ENCODE measurements at places on chromosomes 13 and 19. TPM values are rescaled to one million over a fixed set of nuclear protein-coding genes. Genes with fewer than 3 reads are reported as not detected.

DNA sequence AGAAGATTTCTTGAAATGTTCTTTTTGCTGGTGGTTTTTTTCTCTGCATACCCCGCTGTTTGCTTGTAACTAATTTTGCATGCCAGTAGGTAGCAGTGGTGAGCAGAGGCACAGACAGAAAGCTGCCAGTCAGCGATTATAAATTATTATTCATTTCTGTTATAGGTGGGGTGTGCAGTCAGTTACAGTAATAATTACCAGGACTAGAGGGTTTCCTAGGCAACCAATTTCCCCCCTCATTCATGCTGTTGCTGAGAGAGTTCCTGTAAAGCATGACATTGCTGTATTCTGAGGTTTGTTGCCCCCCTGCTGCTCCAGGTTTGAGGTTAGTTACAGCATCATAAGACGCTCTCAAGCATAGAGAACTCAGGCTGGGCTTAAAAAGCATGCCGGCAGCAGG is 104.5 kb downstream of the URI1 start:
- peak; percentile 73 for DNase-seq

DNA sequence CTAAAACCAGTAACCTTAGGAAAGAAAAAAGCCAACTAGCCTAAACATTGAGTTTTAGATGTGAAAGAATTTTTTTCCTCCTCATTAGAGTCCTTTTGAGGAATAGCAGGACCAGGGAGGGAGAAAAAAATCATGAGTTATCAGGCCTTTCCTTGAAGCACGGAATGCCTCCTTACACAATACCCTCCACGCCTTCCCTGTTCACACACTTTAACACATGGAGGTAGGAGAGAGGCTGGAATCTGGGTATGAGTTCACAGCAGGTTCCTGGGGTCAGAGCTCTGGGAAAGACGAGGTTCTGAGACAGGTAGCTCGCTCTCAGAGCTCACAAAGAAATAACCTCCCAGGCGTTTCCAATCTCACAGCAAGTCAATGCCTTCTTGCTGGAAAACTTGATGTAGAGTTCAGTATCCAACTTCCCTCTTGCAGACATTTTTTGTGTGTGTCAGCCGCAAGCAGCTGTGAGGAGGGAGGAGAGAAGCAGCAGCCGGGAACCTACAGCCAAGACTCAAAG is 716 bp downstream of the ZNF573 start:
- DNase-seq = no peak

- no peak for DNase-seq
Measured at GRCh38 chr13:34038541-34039068, 220.7 kb downstream of the RFC3 start.

- DNase-seq = peak; percentile 42
Measured at GRCh38 chr13:70043685-70044084, 63.9 kb upstream of the ATXN8OS start.

SIX5 gene
- total RNA-seq = 7.9 TPM

CCNA1 gene
- total RNA-seq = 0.13 TPM

DNA sequence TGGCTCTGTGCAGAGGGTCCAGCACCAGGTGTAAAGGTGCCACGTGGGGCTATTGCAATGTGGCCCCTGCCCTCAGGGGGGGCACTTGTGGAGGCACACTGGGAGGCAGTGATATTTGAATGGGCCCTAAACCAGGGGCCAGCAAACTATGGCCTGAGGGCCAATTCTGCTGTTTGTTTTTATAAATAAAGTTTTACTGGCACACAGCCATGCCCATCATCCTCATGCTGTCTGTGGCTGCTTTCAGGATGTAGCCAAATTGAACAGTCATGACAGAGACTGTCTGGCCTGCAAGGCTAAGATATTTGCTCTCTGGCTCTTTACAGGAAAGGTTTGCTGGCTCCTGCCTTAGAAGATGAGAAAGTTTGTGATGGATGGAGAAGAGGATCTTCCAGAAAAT is 33.9 kb upstream of the RANBP3 start:
- no peak for DNase-seq

DNA sequence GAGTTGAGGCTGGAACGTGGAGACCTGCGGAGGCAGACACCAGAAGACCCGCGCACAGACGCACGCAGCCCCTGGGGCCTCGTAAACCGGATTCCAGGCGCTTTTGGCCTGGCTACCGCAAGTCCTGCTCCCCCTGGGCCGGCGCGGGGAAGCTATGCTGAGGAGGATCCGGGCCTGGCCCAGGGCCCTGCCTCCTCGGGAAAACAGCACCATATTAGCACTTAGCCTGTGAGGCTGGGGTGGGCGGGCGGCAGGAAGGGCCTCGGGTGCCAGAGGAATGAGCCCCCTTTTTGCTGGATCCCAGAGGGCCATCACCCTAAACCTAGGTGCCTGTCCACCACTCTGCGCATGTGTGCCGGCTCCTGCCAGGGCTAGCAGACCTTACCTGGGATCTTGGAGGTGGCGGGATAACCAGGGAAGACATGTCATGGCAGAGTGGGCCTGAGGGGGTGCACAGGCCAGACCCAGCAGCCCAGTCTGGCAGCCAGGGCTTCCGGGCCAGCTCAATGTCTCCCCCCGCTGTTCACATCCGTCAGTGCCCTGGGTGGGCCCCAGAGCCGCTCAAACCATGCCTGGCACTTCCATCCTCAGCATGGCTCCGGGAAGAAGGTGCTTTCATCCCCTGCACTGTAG is 7.3 kb downstream of the ELOF1 start:
- peak; percentile 24 for DNase-seq

DNA sequence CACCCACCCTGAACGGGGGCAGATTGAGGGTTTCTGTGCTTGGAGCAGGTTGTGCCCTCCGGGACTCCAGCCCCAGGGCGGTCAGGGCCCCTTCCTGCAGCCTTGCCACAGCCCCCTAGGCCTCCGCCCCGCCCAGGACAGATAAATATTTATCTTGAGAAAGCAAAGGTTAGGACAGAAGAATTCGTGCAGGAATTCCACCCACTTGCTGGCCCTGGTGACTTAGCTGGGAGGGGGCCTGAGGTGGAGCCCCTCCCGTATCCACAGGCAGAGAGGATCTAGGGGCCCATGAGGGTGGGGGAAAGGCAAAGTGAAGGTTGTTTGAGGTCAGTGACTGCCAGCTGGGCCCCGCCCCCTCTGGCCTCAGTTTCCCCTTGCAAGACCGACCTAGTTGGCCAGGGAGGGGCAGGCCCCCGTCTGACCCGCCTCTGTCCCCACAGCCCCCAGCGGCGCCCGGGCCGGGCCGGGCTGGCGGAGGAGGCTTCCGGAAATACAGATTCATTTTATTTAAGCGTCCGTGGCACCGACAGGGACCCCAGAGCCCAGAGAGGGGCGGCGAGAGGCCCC is 5.2 kb downstream of the MIDN start:
- DNase-seq = no peak

DNA sequence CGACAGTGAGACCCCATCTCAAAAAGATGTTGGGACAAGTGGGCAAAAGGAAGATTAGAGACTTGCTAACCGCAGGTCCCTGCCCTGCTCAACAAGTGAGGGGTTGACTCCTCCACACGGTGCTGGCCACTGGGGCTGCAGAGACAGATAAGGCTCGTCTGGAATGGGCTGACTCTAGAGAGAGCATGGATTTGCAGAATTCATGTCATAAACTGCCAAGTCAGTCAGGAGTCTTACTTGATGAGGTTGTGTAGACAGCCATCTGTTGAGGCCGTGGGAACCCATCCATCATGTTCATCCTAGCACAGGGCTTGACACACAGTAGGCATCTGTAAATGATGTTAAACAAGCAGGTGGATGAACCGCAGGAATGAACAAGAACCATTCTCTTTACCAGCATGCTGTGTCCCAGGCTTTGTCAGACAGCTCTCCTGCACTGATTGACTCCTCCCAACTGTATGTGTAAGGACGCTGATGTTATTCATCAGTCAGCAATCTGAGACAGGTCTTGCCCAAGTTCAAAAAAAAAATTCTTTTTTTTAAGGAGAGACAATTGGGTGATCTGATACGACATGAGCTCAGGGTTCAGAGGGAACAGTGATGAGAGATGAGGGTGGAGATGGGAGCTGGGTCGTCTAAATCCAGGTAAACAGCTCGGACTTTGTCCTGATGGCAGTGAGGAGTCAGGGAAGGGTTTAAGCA is 8.8 kb downstream of the PAF1 start:
- DNase-seq = no peak

GRCh38 chr13:108113407-108113806 is 101.9 kb downstream of the LIG4 start:
- DNase-seq = no peak

DNA sequence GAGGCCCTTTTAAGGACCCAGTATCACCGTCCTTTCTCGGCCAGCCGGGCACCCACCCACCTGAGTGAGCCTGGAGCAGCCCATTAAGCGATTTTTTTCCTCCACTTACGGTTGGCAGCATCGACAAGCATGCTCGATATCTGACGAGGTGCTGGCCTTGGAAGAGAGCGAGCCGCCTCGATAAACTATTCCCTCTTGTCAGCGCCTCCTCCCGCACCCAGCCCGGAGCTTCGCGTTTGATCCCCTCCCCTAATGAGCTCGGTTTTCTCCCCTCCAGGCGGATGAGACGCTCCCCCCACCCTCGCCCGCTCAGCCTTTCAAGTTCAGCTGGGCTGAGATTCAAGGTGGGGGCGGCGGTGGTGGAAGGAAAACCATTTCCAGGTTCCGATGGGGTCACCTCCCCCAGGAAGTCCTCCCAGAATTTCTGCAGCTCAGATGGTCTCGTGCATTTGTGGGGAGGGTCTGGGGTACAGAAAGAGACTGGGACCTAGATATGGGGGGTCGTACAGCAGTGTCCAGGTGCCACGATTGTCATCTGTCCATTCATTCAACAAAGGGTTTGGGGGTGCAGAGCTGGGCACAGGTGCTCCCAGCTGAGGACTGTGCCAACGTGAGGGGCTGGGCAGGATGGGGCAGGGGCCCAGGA is 18.9 kb upstream of the ONECUT3 start:
- DNase-seq = no peak

DNA sequence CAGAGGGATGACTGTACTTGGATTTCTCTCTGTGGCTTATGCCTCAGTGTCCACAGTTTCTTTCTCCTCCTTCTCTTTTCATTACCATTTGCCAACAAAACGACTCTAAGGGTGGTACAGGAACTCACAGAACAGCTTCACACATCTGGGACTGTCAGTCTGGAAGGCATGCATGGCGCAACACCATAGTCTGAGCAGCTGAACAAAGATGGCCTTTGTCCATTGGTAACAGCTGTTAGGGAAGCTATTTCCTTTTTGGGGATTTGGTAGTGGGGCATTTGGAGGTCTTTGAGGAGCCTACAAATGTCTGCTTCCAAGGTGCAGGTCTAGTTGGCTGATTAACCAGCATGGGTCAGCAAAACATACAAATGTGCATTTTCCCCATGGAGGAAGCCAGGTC is 81.4 kb upstream of the PCDH8 start:
- DNase-seq = peak; percentile 56

GRCh38 chr13:41488124-41488523 is 30.8 kb downstream of the RGCC start:
- no peak for DNase-seq

- DNase-seq = no peak
Measured at GRCh38 chr13:32657309-32657708, 71.1 kb downstream of the PDS5B start.

LIPE gene
- total RNA-seq = not detected

DNA sequence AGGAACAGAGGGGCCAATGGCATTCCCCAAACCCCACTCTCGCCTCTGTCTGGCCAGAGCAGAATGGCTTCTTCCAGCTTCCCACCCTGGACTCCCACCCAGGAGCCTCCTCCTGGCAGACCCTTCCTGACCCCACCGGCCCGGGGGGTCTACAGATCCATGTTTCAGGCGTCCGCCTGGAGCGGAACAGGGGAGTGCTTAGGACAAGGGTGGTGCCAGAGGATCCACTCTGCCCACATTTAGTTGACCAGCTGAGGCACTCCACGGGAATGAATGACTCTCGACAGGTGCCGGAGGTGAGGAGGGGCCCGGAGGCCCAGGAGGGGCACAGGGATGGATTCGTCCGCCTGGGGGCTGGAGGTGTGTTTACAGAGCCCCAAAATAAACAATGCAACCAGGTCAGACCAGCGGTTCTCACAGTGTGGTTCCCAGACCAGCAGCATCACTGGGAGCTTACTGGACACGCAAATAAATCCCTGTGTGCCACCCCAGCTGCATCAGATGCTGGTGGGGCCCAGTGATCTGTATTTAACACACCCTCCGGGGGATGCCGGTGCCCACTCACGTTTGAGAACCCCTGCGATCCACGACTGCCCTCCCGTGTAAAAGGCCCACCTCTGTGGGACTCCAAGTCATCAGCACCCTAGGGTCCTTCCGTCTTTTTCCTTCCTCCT is 15.1 kb upstream of the NCCRP1 start:
- no peak for DNase-seq

DNA sequence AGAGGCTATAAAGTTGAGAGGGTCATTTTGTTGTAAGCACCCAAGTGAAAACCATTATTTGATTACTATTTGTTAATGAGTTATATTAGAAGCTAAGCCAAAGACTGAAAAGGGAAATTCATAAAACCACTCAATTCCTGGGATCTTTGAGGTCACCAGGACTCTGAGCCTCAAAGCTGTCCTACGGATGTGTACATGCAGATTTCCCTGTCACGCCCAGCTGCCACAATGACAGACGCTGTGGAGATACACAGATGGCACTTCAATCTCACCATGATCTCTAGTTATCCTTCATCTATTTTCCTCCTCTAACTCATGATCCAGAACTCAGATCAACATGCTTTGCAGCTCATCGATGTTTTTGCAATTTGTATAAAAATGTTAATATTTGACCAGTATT is 403.5 kb upstream of the MIR17HG start:
- no peak for DNase-seq

DNA sequence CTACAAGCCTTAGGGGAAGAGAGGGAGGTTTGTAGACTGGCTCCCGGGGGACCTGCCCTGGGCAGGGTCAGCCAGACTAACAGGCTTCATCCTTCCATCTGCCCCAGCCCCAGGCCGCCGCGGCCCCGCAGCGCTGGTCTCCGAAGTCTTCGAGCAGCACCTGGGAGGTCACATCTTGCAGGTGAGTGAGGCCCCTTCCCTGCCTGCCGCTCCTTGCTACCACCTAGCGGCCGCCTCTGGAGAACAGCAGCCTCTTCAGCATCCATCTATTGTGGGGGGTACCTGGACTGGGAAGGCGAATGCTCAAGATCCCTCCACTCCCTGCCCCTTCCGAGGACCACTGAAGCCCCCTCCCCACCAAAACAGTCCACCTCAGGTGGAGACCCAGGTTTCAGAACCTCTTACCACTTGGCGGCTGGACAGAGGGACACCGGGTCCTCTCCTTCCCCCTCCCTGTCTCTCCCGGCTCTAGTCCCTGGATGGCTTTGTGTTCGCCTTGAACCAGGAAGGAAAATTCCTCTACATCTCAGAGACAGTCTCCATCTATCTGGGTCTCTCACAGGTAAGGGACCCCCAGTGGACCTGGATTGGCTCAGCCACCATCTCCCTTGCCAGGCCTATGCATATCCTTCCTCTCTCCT is 12.7 kb downstream of the NPAS1 start:
- DNase-seq = peak; percentile 44

OR10H1 gene
- total RNA-seq = not detected

ZIC5 gene
- 2.7 TPM for total RNA-seq

DNA sequence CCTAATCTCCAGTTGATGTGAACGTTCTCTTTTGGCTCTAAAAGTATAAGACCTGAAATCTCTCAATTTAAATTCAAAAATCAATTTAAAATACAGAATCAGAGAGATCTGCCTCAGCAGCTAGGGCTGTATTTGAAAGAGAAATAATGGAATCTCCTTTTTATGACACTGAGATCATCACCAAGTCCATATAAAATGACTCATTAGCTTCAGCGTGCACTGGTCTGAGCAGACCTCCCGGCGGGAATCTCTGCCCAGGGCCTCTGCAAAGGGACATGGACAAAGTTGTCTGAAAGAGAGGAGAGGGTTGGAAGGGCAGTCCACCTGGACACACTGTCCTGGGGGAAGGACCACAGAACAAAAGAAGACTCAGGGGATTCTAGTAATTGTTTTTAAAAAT is 855.6 kb downstream of the EFNB2 start:
- DNase-seq = no peak

- DNase-seq = no peak
Measured at GRCh38 chr13:45781553-45782326, 69.8 kb downstream of the SIAH3 start.
